ENCODE measurements at places on chromosomes 4 and X. TPM values are rescaled to one million over a fixed set of nuclear protein-coding genes. Genes with fewer than 3 reads are reported as not detected.

The GRIPAP1 gene
- total RNA-seq: 29.2 TPM

The NEUROG2 gene
- total RNA-seq: not detected

The H2BW2 gene
- total RNA-seq: not detected

The HNRNPD gene
- total RNA-seq: 118 TPM

The OPN1MW3 gene
- not detected for total RNA-seq

The FAM120C gene
- 14.4 TPM for total RNA-seq

The VCX2 gene
- total RNA-seq: not detected

The FGFR3 gene
- 24.8 TPM for total RNA-seq

The IL13RA2 gene
- 4.4 TPM for total RNA-seq

The ZNF157 gene
- total RNA-seq: 0.40 TPM

The ABCD1 gene
- 19.7 TPM for total RNA-seq

The SHROOM4 gene
- total RNA-seq: 63.3 TPM

The CENPI gene
- total RNA-seq: 0.71 TPM

The SPANXC gene
- not detected for total RNA-seq

The SSX2B gene
- total RNA-seq: not detected

The MANBA gene
- total RNA-seq: 100 TPM

The ANXA3 gene
- 244 TPM for total RNA-seq

The EFHC2 gene
- 7.5 TPM for total RNA-seq

The TLR10 gene
- total RNA-seq: 4.4 TPM

The MAGEA10 gene
- not detected for total RNA-seq

The SAGE1 gene
- not detected for total RNA-seq

The NALF2 gene
- total RNA-seq: 0.11 TPM

The SMIM10 gene
- 4.0 TPM for total RNA-seq

The MAGEA2B gene
- not detected for total RNA-seq

The USP17L12 gene
- total RNA-seq: not detected

The STK32B gene
- 2.2 TPM for total RNA-seq

The FRMD7 gene
- total RNA-seq: not detected

The PRR32 gene
- total RNA-seq: not detected

The EMCN gene
- 90.8 TPM for total RNA-seq

The BEND2 gene
- total RNA-seq: not detected

The MAGEA9B gene
- total RNA-seq: not detected

The CTAG2 gene
- total RNA-seq: not detected

The SOWAHB gene
- total RNA-seq: 4.2 TPM

The MAGEA4 gene
- total RNA-seq: not detected

The NUDT10 gene
- 5.9 TPM for total RNA-seq

The CYBB gene
- 48.7 TPM for total RNA-seq

The CT83 gene
- not detected for total RNA-seq

The TEX13C gene
- not detected for total RNA-seq

The AKAP17A gene
- 48.9 TPM for total RNA-seq

The PF4V1 gene
- not detected for total RNA-seq

The FOXR2 gene
- total RNA-seq: not detected

The TMEM144 gene
- total RNA-seq: 16.4 TPM

The SHISA3 gene
- total RNA-seq: 13.5 TPM

The GYG2 gene
- 4.6 TPM for total RNA-seq

The KLHL34 gene
- not detected for total RNA-seq

The NIPAL1 gene
- total RNA-seq: 4.9 TPM

The ETNPPL gene
- total RNA-seq: not detected

The SLC49A3 gene
- total RNA-seq: 35.1 TPM

The CLIC2 gene
- total RNA-seq: 24.6 TPM

The CSAG3 gene
- not detected for total RNA-seq

The PCDH10 gene
- 1.7 TPM for total RNA-seq

The RIPPLY1 gene
- total RNA-seq: not detected

The BTK gene
- total RNA-seq: 24.9 TPM

The GATA1 gene
- total RNA-seq: 1.2 TPM

The PCDH18 gene
- total RNA-seq: 106 TPM
